ENCODE measurements at places on chromosomes 1 and 21. TPM values are rescaled to one million over a fixed set of nuclear protein-coding genes. Genes with fewer than 3 reads are reported as not detected.

GRCh38 chr1:55854911-55855310 lies 639.7 kb upstream of the USP24 start:
- DNase-seq, result no peak

The ITLN2 gene
- not detected for total RNA-seq

DNA sequence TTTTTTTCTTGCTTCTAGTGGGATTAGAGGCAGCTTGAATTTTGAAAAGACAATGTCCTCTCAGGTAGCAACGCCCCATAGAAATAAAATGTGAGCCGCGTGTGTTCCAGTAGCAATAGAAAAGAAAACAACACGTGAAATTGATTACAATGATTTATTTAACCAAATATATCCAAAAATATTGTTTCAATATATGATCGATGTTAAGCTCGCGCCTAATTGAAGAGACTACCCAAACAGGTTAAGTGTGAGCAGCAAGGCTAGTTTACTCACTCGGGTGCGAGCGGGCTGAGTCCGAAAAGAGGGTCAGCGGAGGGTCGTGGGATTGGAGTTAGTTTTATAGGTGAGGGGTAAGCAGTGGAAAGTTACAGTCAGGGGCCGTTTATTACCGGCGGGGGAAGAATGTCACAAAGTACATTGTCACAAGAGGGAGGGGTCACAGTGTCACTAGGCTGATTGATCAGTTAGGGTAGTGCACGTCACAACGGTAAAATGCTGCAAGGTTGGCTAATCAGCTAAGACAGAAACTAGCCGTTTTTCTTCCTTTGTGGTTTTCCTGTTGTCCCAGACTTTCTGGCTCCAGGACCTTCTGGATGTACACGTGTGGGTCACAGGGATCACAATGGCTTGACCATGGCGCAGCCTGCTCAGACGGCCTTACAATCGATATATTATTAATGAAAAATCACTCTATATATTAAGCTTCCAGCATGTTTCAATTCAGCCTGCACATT lies 697 bp upstream of the ZNF670 start:
- no peak for DNase-seq

DNA sequence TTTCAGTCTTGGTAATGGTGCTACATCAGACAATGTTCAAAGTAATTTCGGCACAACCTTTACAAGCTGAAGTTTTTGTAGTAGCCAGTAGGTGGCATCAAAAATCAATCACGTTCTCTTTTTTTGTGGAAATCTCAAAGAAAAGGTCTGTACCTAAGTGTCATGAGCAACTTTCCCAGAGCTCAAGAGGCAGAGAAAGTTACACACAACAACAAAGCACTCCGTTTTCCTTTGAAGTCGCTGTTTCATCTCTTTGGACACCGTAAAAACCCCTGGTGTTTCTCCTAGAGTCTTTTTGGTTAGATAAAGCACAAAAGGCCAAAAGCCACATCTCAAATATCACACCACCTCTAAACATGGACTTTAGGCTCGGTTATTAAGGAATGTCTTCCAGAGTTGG lies 131.6 kb downstream of the LHX8 start:
- peak; percentile 18 for DNase-seq

- no peak for DNase-seq
Measured at GRCh38 chr1:201545851-201546492, 7.0 kb downstream of the NAV1 start.

GRCh38 chr1:92211166-92211565 lies 6.5 kb upstream of the C1orf146 start:
- no peak for DNase-seq

DNA sequence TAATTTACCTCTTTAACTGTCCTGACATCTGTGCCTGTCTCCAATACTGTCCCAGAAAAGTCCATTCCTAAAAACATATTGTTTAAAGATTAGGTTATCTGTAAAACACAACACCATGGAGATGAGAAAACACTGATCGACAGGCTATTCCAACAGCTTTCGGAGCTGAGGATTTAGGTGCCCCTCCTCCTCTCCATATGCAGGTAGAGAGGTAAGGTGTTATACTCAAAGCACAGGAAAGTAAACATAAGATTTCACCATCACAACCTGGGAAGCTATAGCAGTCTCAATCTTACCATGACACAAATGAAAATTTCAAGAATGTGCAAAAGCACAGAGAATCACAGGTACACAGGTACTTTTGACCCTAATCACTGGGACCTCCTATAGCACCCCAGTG lies 60.9 kb upstream of the RASAL2 start:
- no peak for DNase-seq

DNA sequence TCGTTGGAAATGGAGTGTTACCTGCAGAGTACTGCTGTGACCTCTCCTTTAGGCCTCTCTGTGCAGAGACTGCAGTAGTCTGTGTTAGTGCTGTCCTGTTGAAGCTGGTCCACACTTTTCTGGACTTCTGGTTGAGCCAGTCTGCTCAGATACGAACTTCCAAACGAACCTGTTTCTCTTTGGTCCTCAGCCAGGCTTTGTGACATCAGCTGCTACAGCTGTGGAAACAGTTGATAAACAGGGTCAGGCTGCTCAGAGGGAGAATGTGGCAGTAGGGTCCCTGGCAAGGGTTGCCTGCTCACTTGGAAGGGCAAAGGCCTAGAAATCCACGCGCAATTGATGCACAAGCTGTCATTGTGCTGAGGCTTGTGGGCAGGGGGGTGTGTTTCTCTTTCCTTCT lies 98.8 kb downstream of the NOS1AP start:
- peak; percentile 68 for DNase-seq

The SH2D1B gene
- 0.37 TPM for total RNA-seq

The PSMB4 gene
- total RNA-seq, result 217 TPM

The SPATA17 gene
- total RNA-seq, result 4.7 TPM

- DNase-seq, result no peak
Measured at GRCh38 chr1:208834381-208835096, 590.4 kb upstream of the PLXNA2 start.

GRCh38 chr1:50705699-50706098 lies 254.4 kb downstream of the FAF1 start:
- DNase-seq, result peak; percentile 13

DNA sequence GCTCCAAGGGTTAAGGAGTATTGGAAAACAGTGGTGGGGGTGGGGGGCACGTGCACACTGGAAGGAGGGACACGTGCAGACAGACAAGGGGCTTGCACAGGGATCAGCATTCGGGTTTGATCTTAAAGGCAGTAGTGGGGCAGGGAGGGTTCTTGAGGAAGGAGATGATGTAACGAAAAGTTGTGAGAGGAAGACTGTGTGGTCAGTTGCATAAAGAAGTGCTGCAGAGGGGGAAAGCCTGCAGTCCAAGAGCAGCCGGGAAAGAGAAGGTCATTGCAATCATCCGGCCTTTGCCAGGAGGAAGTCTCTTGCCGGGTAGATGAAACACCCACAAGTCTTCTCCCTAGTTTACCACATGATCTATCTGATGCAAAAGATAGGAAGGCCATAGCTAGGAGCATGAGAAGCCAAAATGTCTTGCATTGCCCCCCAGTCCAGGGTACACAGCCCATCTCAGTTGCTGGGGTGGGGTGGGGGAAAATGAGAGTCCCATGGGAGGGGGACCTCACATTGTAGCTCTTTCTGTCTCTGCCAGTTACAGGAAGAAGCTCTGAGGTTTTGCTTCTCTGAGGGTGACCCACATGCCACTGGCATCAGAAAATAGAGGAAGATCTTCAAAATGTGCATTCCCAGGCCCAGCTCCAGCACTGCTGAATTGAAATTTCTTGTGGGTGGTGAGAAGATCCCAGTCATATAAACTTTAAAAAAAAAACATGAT lies 202.5 kb upstream of the RAB4A start:
- no peak for DNase-seq

- no peak for DNase-seq
Measured at GRCh38 chr1:168917796-168918195, 188.7 kb upstream of the ATP1B1 start.

- DNase-seq, result peak; percentile 54
Measured at GRCh38 chr1:32894019-32894600, 7.1 kb downstream of the TMEM54 start.

GRCh38 chr1:220966041-220966440 lies 86.8 kb downstream of the HLX start:
- no peak for DNase-seq

The MROH9 gene
- total RNA-seq, result not detected

The C4BPB gene
- 1.6 TPM for total RNA-seq

- DNase-seq, result peak; percentile 45
Measured at GRCh38 chr1:84936116-84936810, 43.3 kb upstream of the LPAR3 start.

DNA sequence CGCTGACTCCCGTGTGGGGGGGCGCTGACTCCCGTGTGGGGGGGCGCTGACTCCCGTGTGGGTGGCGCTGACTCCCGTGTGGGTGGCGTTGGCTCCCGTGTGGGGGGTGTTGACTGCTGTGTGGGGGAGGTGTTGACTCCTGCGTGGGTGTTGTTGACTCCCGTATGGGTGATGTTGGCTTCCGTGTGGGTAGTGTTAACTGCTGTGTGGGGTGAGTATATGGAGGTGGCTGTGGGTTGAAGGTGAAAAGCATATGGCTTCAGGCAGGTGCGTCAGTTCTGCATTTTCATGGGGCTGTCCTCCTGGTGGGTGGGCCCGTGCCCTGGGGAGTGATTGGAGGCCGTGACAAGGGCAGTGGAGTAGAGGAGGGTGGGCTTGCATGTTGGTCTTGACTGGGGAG lies 7.9 kb downstream of the PLCH2 start:
- no peak for DNase-seq

The BECN2 gene
- not detected for total RNA-seq

- DNase-seq, result no peak
Measured at GRCh38 chr1:14677292-14677971, 78.9 kb downstream of the KAZN start.

The PALMD gene
- 21.1 TPM for total RNA-seq

- DNase-seq, result no peak
Measured at GRCh38 chr1:74412244-74412643, 100.2 kb downstream of the LRRC53 start.

GRCh38 chr1:29122682-29123052 lies 1.0 kb downstream of the TMEM200B start:
- no peak for DNase-seq

The ACTL8 gene
- not detected for total RNA-seq

GRCh38 chr1:218556016-218556415 lies 210.9 kb downstream of the TGFB2 start:
- no peak for DNase-seq

- DNase-seq, result no peak
Measured at GRCh38 chr1:4678066-4678717, 23.8 kb downstream of the AJAP1 start.

DNA sequence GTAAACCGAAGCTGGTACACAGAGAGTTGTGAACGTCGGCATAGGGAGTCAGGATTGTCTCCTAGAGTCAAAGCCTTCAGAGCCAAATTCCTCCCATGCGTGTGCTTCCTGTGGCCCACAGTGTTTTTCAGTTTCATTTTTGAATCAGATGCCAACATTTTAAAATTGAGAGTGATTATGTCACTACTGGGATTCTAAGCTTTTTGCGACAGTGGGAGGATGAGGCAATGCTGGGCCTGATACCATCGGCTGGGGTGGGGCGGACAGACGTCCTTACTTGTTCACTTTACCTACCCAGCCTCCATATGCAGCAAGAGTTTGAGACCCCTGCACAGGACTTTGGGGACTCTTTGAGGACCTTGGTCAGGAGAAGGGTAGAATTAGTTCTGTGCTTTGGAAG lies 1.3 kb upstream of the KLHDC7A start:
- no peak for DNase-seq

GRCh38 chr1:108179018-108179417 lies 21.1 kb downstream of the SLC25A24 start:
- no peak for DNase-seq

- no peak for DNase-seq
Measured at GRCh38 chr1:59156051-59156450, 140.8 kb upstream of the FGGY start.
